Activated CD8-positive, alpha-beta T cell treated with anti-CD3 and anti-CD28 coated beads, Interleukin-2, amount 10 ng/mL, durations not matched to agents 7 days and 5 days (primary cell): ENCODE measurements at places on chromosomes 16 and 17. TPM values are rescaled to one million over a fixed set of nuclear protein-coding genes. Genes with fewer than 3 reads are reported as not detected.

The VTN gene
- total RNA-seq = not detected

The RAD51C gene
- total RNA-seq = 70.6 TPM

DNA sequence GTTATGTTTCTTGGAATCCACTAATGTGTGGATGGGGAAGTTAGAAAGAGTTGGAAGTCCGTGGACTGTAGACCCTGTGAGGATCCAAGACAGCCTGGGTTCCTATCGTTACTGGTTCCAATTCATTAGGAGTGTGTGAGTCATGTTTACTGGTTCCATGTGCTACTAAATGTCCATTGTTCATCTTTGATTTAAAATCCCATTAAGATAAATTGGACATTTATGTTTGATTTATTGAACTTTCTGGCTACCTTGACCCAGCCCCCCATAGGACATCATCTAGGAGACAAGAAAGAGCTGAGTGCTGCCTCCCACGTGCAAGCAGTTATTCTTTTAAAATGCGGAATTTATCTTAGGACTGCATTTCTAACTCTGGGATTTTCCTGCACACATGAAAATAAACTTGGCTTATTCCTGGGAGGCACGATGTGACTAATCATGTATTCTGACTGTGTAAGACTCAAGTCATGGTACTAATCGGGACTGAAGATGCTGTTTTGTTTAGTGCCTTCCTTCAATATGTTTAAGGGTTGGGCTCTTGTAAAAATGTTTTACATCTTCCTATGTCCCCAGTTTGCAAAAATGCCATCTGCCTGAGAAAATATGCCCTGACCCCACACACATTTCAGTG is 53.4 kb downstream of the RGS9 start:
- no peak for DNase-seq
- no peak overlapping the region for H3K4me3 ChIP-seq
- no peaks in the 10 kb centered on the region for H3K36me3 ChIP-seq
- H3K27me3 ChIP-seq = no peaks in the 10 kb centered on the region
- no peak overlapping the region for H3K27ac ChIP-seq

GRCh38 chr17:77528516-77529327 is 388.0 kb downstream of the SEC14L1 start:
- peaks cover 3% of the 10 kb centered on the region for H3K4me1 ChIP-seq
- H3K27me3 ChIP-seq = peaks cover 37% of the 10 kb centered on the region
- H3K4me3 ChIP-seq = peak overlapping the region; percentile 43
- no peaks in the 10 kb centered on the region for H3K36me3 ChIP-seq
- H3K27ac ChIP-seq = no peak overlapping the region

GRCh38 chr17:2058586-2059546 is 4.0 kb downstream of the HIC1 start:
- peaks cover 51% of the 10 kb centered on the region for H3K4me1 ChIP-seq
- peak overlapping the region; percentile 13 for H3K27ac ChIP-seq
- DNase-seq = peak; percentile 84
- peaks cover 50% of the 10 kb centered on the region for H3K36me3 ChIP-seq
- peak overlapping the region; percentile 62 for H3K4me3 ChIP-seq

GRCh38 chr16:938752-939151 is 32.0 kb downstream of the LMF1 start:
- H3K27me3 ChIP-seq = no peaks in the 10 kb centered on the region
- no peak overlapping the region for H3K27ac ChIP-seq
- H3K4me3 ChIP-seq = no peak overlapping the region
- peaks cover 18% of the 10 kb centered on the region for H3K36me3 ChIP-seq
- peaks cover 1% of the 10 kb centered on the region for H3K4me1 ChIP-seq

DNA sequence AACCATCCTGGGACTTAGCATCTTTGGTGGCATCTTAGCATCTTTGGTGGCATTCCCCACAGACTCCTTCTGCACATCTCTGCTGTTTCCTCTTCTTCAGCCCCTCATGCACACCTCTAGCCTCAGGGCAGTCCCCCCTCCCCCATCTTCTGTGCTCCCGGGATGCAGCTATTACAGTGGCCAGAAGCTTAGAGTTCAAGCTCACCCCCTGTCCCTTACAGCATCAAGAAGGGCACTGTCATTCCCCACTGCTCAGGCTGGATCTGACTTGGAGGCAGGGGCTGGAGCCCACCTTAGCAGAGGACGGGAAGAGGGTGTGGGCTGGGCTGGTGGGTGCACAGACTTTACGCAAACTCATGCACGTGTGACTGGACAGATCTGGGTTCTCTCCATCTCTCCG is 650 bp downstream of the EPN3 start:
- H3K36me3 ChIP-seq = no peaks in the 10 kb centered on the region
- H3K27me3 ChIP-seq = peaks cover 51% of the 10 kb centered on the region
- no peak overlapping the region for H3K27ac ChIP-seq
- H3K4me3 ChIP-seq = no peak overlapping the region
- no peak for DNase-seq
- peaks cover 15% of the 10 kb centered on the region for H3K4me1 ChIP-seq

GRCh38 chr16:48295488-48296281 is 48.3 kb upstream of the ABCC11 start:
- no peak for DNase-seq
- peaks cover 44% of the 10 kb centered on the region for H3K36me3 ChIP-seq
- H3K27me3 ChIP-seq = no peaks in the 10 kb centered on the region
- no peak overlapping the region for H3K27ac ChIP-seq
- peaks cover 5% of the 10 kb centered on the region for H3K4me1 ChIP-seq

DNA sequence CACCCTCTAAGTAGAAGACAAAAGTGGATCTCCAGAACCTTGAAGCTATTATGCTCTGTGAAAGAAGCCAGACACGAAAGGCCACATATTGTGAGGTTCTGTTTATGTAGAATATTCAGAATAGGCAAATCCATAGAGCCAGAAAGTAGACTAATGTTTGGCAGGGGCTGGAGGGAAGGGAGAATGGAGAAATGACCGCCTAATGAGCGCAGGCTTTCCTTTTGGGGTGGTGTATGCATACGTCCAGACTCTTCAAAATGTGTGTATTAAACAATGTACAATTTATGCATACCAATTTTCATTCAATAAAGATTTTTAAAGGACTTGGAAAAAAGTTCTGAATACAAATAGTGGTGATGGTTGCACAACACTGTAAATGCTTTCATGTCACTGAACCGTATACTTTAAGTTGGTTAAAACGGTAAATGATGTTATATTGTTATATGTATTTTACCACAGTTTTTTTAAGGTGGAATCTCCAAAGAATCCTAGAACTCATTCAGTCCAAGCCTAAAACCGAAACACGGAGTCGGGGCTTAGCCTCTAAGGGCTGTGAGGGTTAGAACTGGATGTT is 397.4 kb downstream of the SOX9 start:
- no peak overlapping the region for H3K4me3 ChIP-seq
- H3K27me3 ChIP-seq = peaks cover 7% of the 10 kb centered on the region

GRCh38 chr16:967077-967541 is 3.7 kb downstream of the LMF1 start:
- H3K36me3 ChIP-seq = peaks cover 17% of the 10 kb centered on the region
- no peak overlapping the region for H3K4me3 ChIP-seq
- peaks cover 3% of the 10 kb centered on the region for H3K27me3 ChIP-seq

GRCh38 chr17:45440161-45440778 is 7.6 kb upstream of the ARHGAP27 start:
- H3K27me3 ChIP-seq = no peaks in the 10 kb centered on the region
- H3K4me3 ChIP-seq = no peak overlapping the region
- peak overlapping the region; percentile 78 for H3K27ac ChIP-seq
- DNase-seq = no peak
- H3K36me3 ChIP-seq = peaks cover 14% of the 10 kb centered on the region

GRCh38 chr16:50408001-50408561 is 39.3 kb upstream of the BRD7 start:
- no peak for DNase-seq
- no peaks in the 10 kb centered on the region for H3K36me3 ChIP-seq
- no peaks in the 10 kb centered on the region for H3K4me1 ChIP-seq

DNA sequence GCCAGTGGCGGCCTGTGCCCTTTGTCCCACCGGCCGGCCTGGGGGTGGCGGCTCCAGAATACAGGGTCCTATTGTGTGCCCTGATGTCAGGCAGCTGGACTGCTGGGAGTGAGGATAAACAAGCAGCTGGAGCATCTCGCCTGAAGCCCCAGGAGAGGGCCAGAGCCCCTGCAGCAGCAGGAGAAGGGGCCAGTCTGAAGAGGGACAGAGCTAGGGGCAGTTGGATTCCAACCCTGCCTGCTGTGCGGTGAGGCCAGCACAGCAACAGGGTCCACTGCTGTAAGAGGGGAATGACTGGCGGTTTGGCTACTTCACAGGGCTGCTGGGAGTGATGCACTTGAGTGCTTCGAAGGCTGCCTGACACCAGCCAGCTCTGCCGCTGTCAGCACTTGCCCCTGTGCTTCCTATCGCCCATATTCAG is 25.0 kb downstream of the RAB11FIP4 start:
- H3K27ac ChIP-seq = no peak overlapping the region
- H3K27me3 ChIP-seq = peaks cover 5% of the 10 kb centered on the region
- H3K4me1 ChIP-seq = no peaks in the 10 kb centered on the region
- H3K36me3 ChIP-seq = no peaks in the 10 kb centered on the region
- no peak overlapping the region for H3K4me3 ChIP-seq

DNA sequence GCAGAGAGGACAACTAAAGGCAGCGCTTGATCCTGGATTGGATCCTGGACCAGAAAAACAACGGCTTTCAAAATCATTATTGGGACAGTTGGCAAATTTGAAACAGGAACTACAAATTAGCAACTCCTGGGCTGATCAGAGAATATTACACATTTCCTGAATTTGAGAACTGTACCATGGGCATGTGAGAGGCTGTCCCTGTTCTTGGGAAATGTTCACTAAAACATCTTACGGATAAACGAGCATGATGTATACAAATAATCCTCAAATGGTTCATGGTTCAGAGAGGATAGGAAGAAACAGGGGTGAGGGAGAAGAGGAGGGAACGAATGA is 2.3 kb upstream of the ITGAE start:
- no peak for DNase-seq
- H3K27ac ChIP-seq = no peak overlapping the region
- no peak overlapping the region for H3K4me3 ChIP-seq
- H3K36me3 ChIP-seq = peaks cover 19% of the 10 kb centered on the region
